Stimulated activated CD8-positive, alpha-beta memory T cell treated with anti-CD3 and anti-CD28 coated beads, Interleukin-7, amount 100 ng/mL, for 24 hours (primary cell): ENCODE measurements at places on chromosomes 13 and 19.

DNA sequence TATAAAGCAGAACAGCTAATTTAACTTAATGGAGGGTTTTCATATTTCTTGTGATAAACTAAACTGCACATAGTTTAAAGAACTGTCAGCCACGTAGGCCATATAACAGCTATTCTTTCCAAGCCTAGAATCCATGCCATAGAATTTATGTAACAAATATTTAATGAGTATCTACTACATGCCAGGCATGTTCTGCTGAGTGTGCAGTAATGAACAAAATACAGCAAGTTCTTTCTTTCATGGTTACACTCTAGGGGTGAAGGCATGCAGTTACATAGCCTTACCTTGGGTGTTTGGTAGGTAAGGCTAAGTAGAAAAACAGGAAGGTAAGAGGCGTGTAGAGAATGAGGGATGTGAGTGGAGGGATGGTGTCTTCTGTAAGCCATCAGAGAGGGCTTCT lies 4.6 kb downstream of the URI1 start:
- no peak for DNase-seq

GRCh38 chr13:30020726-30021312 lies 170.4 kb upstream of the UBL3 start:
- DNase-seq, result no peak

DNA sequence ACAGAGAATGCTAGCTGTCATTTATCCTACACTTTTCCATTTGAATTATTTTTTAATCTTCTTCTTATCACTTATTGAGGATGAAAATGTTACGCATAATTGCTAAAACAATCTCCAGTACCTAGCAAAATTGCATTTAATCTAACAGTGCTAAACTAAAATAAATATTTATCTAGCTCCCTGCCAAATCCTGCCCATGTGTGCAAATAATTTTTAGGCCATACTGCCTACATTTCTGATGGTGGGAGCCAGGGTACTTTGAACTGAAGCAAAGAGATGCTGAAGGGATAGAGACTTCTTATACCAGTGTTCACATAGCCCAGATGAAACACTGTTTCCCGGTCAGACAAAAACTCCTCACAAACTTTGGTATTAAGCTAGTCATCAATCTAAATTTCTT lies 1268.7 kb upstream of the PCDH20 start:
- DNase-seq, result no peak

DNA sequence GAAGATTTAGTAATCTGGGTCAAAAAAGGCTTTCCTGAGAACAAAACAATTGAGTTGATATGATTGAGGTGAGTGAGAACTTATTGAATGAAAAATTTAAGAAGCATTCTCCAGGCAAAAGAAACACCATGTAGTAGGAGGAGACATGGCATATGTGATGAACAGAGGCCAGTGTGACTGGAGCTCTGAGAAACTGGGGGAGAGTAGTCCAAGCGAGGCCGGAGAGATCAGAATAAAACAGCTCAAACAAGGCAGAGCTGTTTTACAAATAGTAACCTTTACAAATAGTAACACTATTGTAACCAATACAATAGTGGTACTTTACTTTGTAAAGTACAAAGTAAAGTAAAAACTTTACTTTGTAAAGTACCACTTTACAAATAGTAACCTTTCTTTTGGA lies 1159.1 kb downstream of the PCDH9 start:
- DNase-seq, result no peak

GRCh38 chr13:103002279-103002678 lies 63.9 kb downstream of the SLC10A2 start:
- no peak for DNase-seq

- DNase-seq, result no peak
Measured at GRCh38 chr13:51222037-51222685, at the start of gene FAM124A. Gene FAM124A, plus strand, starts transcription at chr13:51222398. Its CDS starts 104 bp downstream, at chr13:51222502.

- no peak for DNase-seq
Measured at GRCh38 chr13:47929156-47929555, 71.9 kb downstream of the SUCLA2 start.
